T1000 (cell line): ENCODE measurements at places on chromosomes 3 and 15.

DNA sequence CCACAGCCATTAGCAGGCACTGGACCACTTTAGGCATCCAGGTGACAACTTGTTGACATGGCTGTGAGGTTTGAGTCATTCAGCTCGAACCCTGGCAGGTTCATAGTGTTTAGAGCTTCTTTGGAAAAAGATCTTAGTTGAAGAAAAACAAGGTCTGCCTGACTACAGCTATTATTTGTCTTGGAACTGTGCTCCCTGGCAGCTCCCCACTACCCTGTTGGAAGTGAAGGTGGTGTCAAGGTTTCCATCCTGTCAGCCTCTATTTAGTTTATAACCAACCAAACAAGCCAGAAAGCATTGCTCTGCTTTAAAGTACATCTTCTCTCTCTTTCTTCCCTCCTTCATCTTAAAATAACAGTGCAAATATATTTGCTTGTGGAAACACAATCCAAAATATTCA lies 56.8 kb downstream of the KAT2B start:
- no peak for DNase-seq

DNA sequence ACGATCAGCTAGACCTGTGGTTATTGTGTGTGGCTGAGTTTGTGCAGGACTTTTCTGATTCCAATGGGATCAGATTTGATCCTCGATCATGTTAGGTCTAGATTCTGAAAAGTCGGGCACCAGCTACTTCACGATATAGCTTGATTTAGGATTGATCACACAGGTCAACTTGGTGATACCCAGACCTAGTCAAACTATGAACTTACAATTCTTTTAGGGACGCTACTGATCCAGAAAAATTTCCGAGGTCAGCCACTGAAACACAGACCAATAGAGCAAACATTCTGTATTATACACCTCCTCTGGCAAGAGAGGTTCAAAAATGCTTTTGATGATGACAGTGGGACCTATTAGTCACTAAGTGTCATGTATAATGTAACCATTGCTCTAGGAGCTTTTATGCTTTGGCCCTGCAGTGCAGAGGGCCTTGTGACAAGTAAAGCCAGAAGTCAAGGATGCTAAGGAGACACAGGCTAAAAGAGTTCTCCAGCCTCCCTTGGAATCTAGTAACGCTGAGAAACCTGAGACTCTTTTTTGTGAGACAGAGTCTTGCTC lies 115.6 kb upstream of the MB21D2 start:
- DNase-seq, result no peak

GRCh38 chr15:95600367-95600766 lies 730.1 kb upstream of the NR2F2 start:
- no peak for DNase-seq

GRCh38 chr15:67207555-67208207 lies 46.8 kb downstream of the AAGAB start:
- no peak for DNase-seq

DNA sequence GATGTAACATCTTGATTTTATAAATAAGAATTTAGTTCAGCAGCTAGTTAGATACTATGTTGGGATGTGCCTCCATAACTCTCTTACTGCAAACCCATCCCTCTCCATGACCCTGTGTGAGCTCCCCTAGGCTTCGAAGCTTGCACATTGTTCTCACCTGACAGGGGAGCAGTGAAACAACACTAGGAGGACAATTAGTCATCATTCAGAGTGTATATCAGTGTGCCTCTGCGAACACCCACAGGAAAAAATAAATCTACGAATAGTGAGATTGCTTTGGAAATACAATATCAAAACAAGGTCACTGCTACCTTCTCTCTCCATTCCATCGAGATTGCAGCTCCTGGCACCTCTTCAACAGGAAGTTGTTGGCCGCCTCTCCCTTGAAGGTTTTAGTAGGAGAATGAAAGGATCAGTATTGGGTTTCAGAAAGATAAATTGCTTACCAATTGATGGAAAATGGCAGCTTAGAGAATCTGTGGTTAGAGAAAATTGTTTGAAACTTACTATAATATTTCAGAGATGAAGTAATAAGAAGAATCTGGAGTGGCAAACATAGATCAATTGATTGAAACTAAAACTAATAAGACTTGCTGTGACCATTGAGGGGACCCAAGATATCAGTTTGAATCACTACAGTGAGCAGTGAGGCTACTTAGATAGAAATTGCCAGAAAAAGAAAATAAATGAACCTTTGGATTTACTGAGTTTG lies 103.2 kb downstream of the CHL1 start:
- DNase-seq, result no peak
